Colonic mucosa (tissue), 4 donors: ENCODE measurements at places on chromosomes 4 and X. TPM values are rescaled to one million over a fixed set of nuclear protein-coding genes. Genes with fewer than 3 reads are reported as not detected.

FGA gene
- total RNA-seq, result 9.2 TPM

GALNT7 gene
- total RNA-seq, result 83.5 TPM

CXCL6 gene
- 0.42 TPM for total RNA-seq

HELT gene
- not detected for total RNA-seq

MYL5 gene
- total RNA-seq, result 53.6 TPM

SSX4 gene
- not detected for total RNA-seq

FRMPD4 gene
- 0.02 TPM for total RNA-seq

DNA sequence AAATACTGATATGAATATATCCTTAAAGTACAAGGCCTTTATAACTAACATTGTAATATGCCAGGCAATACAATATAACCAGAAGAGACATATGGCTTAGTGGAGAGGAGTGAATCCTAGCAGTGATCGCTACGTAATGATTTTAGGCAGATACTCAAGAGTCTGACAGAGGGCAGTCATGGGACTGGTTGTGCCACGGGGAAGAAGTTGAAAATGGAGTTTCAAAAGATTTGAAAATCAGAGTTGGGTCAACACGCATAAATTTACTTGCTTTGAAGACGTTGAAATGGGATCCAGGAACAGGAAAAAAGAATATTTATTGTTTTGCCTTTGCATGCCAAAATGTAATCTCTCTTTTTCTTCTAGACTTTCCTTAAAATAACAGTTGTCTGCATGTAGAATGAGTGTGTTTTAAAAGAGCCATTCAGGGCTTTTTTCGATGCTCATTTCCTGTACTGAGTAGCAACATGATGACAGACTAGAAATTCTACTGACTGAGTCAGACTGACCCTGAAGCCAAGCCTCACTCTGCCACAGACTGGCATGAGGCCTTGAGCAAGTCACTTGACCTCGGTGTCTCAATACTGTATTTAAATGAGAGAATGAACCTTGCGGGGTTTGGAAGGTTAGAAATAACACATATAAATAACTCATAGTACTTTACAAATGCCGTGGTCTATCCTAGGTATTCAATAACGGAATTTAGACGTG lies 8.1 kb upstream of the SMS start:
- DNase-seq, result no peak

GRCh38 chr4:41122309-41122708 lies 92.0 kb downstream of the APBB2 start:
- DNase-seq, result no peak

DNA sequence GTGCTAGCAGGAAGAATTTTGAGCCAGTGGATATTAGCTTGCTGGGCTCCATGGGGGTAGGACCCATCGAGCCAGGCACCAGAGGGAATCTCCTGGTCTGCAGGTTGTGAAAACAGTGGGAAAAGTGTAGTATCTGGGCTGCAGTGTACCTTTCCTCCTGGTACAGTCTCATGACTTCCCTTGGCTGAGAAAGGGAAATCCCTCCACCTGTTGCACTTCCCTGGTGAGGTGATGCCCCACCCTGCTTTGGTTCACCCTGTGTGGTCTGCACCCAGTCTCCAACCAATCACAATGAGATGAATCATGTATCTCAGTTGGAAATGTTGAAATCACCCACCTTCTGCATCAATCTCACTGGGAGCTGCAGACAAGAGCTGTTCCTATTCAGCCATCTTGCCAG lies 341.4 kb upstream of the IRS4 start:
- DNase-seq, result no peak

DNA sequence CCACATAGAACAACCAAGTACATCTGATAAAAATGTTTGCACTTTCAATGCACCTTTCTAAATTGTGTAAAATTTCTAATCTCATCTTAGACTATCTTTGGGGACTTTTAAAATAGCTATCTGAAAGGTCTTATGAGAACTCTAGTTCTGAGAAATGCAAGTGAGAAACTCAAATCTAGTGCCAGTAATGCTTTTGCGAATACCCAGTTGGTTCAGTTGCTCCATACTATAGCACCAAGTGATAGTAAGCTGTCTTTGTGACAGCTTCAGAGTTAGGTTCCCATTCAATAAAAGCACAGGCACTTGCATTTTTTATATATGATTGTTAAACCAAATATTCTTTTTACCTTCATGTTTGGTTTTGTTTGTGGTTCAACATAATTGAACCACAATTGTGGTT lies 4.5 kb upstream of the ITM2A start:
- DNase-seq, result no peak

GRCh38 chrX:133985967-133986683 lies 731 bp upstream of the GPC3 start:
- no peak for DNase-seq

DNA sequence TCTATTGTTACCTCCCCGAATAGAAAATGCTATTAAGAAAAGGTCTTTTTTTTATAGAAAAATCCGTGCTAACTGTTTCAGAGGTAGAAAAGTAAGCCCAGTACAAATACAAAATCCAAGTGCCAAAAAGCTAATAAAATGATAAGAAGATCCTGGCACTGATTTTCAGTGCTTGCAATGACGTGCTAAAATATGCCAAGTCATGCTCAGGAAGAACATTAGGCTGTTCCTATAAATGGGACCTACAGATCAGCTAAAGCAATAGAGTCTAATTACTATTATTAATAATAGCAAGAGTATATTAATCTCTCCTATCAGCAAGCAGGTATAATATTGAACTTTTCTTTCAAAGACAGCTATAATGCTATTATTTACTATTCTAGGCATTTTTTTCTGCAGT lies 305.8 kb downstream of the PPARGC1A start:
- no peak for DNase-seq

- no peak for DNase-seq
Measured at GRCh38 chr4:11105715-11106114, 323.0 kb downstream of the HS3ST1 start.

DNA sequence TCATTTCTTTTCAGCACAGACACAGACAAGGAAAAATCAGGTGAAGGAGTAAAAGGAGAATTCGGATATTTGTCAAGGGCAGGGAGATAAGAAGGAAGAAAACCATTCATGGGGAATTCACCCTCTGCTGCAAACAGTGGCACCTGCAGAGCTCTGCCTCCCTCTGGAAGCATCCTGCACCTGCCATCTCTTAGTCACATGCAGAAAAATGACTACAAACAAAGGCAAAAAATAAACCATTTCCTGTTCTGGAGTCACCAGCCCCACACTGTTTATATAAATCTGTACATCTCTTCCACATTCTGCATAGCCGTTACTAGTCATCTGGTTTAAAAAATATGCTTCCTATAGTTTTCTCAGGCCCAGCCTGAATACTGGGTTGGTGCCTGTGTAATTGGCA lies 205.3 kb downstream of the ARAP2 start:
- peak; percentile 27 for DNase-seq

DNA sequence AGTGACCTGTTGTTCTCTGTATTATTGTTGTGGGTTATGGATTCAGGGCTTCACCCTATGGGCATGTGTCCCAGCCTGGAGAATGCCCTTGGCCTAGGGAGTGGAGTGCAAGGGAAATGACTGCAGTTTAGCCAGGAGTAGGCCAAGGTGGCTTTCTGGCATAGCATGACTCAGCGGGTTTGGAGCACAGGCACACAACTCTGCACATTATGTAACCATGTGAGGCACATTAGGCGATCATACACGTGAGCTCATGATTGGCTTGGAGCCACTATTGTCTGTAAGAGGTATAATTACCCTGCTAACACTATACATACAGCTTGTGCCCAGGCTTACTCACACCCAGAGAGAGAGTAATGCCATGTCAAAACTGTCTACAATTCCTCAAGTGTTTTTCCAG lies 35.1 kb upstream of the TACR3 start:
- DNase-seq, result no peak

GRCh38 chrX:103423955-103424638 lies 47.8 kb downstream of the BEX3 start:
- no peak for DNase-seq

GRCh38 chr4:54913751-54914526 lies 211.5 kb downstream of the KDR start:
- DNase-seq, result no peak
